Endodermal cell (in vitro differentiated cells): ENCODE measurements at places on chromosomes 4 and X.

DNA sequence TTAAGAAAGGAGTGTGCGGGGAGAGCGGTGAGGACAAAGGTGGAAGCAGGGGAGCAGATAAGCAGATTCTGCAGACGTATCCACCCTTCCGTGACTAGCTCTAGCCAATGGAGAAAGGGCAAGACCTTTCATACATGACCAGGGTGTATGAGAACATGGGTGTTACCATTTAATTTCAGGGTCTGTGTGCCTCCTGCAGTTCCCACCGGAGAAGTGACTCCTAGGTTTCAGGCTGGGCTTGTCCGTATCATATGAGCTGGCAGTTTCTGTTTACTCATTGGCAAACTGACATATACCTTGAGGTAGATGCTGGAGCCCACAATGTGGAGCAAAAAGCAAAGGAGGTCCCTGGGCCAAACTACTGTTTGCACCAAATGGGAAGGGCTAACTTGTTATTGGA lies 6.8 kb downstream of the RBM47 start:
- no peak for DNase-seq

DNA sequence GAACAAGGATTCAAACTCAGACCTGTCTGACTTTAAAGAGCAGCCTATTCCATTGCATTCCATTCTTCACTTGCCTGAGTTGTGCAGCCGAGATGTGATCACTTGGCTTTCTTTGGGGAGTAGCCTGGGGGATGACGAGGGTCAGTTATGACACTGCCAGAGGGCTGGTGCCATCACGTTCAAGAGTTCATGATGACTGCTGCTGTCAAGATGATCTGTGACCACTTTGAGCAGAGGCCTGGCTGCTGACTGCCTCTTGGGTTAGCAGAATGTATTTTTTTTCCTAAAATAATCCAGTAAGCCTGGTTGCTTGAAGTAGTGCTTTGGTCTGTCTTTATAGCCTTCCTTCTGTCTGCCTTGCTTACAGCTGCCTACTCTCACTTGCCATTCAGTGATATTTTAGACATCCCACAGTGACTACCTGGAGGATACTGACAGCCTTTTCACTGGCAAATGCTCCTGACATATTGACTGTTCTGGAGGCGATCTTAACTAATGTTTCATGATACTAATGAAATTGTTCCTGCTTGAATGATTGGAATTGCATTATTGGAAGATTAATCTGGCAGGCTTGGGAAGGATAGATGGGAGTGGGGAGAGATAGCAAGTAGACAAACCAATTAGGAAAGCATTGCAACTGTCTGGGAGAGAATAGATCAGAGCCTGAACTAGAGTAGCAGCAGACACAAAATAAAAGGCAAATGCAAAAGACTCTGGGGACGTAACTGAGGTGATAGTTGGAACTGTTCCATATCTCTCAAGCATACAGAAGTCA lies 221.6 kb upstream of the LCORL start:
- no peak for DNase-seq

- DNase-seq: no peak
Observed at GRCh38 chrX:100600340-100600739, 15.6 kb downstream of the TNMD start.

- DNase-seq: no peak
Observed at GRCh38 chr4:188714907-188715306, 575.7 kb downstream of the TRIML1 start.

DNA sequence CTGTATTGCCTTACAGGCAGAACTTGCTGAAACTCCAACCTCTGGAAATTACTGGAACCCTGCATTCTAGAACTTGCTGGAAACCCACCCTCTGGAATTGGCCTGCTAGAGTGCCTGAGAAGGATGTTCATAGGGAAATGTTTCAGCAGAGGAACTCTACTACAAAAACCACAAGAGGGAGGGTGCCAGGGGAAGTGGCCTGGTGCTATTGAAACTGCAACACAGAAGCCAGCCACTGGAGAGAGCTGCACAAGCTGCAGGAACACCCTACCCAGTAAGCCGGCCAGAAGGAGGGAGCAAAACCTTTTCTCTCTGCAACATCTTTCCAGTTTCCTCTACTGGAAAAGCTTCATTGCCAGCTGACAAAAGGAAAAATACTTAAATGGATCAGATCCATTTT lies 2.5 kb upstream of the BRWD3 start:
- peak; percentile 75 for DNase-seq

- peak; percentile 54 for DNase-seq
Observed at GRCh38 chrX:13693341-13693961, 4.5 kb downstream of the RAB9A start.

GRCh38 chr4:109547394-109547793 lies 12.7 kb upstream of the MCUB start:
- DNase-seq: no peak

- DNase-seq: no peak
Observed at GRCh38 chr4:23425570-23425969, 464.3 kb downstream of the PPARGC1A start.
